ENCODE measurements at places on chromosomes 3 and 15.

DNA sequence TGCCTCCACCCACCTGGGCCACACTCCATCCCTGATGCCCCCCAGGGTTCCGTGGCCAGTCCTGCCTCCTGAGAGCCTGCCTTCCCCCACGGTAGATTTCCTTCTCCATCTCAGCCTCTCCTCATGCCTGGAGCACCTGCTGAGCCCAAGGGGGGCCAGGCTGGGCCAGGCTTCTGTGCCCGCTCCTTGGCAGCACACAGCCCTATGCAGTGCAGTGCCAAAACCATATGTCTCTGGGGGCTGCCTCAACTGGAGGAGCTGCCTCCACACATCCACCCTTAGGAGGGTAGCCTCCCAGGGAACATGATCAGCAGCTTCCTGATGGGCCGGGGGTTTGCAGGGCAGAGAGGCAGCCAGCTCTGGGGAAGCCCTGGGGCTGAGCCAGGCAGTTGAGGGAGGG, 24.6 kb upstream of the GATA2 start:
- DNase-seq = no peak

DNA sequence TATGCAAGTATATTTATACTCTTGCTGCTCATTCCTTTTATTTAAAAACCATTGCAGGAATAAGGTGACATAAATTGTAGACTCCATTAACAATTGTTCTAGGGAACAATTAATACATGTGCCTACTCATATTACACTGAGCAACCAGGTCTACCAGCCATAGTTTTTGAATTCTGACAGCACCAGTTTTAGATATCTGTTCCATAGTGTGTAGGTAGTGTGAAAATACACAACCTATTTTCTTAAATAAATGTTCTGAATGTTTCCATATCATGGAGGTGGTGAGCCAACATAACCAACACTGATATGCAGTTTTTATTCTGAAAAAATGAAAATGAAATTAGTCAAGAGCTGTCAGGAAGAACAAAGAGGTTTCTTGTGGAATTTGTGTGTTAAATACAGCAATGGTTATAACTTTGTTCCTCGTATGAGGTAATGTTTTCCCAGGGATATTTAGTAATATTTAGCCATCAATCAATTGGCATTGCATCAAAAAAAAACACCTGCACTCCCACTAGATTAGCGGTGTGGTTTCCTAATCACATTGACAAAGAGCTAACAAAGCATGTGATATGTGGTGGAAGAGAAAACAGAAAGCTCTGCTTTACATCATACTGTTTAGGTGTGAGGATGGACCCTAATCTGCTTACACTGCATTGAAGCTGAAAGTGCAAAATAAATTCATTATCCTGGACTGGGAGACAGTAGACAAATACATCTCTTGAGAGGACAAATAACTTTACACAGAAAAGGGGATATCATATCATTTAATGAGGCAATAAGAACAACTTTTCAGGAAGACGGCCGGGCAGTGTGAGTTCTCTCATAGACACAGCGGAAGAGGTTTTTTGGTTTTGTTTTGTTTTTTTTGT, 369.5 kb upstream of the THBS1 start:
- no peak for DNase-seq

- no peak for DNase-seq
These were observed 356.3 kb upstream of the TBL1XR1 start for GRCh38 chr3:177553579-177553978.

DNA sequence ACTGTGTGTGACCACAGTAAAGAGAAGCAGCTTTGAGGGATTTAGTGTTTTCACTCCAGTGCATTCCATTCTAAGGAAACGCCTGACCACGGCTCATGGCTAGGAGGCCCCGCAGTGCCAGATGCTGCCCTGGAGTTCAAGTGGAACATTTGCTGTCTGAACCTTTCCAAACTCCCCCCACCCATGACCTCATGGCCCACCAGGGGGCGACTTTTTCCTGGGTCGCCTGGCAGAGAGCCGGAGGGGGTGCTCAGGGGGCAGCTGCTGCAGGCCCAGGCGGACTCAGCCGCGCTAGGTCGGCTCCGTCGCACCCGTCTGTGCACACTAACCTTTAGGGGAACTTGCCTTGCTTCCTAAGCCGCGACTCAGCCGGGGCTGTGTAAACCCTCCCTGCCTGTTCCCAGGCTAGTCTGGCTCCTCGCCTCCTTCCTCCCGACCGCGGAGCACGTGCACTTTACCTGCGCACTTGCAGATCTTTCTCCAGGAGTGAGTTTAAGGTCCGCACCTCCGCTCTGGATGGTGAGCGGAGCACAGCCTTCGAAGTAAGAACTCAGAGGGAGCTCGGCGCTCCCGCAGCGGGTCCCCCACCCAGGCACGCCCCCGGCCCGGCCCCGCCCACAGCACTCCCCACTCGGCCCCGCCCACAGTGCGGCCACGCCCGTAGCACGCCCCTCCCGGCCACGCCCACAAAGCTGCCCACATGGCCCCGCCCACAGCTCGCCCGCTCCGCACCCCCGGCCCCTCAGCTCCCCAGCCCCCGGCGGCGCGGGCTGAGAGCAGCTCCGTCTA, at the start of gene OCA2:
OCA2 (minus strand) TSS at position 550 of the 789 bp plus-strand sequence. CDS start 17,441 bp downstream, outside the sequence.
- peak; percentile 92 for DNase-seq

DNA sequence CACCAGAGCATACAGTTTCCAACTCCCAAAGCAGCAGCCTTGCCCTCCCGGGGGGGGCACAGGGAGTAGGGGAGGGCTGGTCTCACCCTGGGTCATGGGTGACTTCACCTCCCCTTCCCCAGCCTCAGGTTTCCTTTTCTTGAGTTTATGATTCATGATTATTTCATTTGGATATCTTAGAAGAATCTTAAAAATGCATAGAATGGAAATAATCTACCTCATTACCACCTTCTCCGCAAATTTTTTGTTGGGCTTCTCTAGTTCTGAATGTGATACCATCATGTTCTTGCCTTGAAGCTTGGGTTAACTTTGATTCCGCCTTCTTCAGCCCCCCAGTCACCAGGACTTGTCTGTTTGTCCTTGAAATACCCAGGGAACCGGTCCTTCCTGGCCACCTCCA, 148.8 kb upstream of the ROPN1 start:
- DNase-seq = no peak

DNA sequence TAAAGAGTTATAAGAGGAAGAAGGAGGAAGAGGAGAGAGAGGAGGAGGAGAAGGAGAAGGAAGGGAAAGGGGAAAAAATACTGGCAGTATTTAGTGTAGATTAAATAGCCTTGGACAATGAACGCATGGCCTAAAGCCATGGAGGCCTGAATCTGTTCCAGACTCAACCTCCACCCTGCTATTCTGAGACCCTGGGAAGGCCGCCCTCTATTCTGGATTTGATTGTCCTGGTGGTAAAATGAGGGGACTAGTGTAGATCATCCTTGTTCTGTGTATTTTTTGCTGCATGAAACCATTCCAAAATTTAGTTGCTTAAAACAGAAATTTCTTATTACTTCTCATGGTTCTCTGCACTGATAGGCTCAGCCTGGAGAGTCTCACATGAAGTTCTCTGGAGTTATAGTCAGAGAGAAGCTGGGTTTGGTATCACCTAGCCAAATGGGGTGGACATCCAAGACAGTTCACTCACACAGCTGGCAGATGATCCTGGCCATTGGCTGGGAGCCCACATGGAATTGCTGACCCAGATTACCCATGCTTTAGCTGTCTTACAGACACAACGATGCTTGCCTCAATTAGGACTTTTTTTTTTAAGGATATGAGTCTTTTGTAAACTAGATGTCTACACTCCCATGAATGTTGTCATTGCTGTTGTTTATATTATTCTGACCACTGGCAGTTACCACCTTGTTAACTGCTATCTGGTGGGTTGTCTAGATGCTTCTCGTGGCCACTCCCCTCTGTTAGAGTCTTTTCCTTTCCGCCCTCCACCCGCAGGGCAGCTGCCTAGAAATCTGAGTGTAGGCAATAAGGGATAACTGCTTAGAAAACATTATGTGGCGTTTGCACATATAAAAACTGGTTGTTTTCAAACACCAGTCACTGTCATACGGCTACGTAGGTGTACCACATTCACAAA, 149.9 kb downstream of the SST start:
- no peak for DNase-seq

DNA sequence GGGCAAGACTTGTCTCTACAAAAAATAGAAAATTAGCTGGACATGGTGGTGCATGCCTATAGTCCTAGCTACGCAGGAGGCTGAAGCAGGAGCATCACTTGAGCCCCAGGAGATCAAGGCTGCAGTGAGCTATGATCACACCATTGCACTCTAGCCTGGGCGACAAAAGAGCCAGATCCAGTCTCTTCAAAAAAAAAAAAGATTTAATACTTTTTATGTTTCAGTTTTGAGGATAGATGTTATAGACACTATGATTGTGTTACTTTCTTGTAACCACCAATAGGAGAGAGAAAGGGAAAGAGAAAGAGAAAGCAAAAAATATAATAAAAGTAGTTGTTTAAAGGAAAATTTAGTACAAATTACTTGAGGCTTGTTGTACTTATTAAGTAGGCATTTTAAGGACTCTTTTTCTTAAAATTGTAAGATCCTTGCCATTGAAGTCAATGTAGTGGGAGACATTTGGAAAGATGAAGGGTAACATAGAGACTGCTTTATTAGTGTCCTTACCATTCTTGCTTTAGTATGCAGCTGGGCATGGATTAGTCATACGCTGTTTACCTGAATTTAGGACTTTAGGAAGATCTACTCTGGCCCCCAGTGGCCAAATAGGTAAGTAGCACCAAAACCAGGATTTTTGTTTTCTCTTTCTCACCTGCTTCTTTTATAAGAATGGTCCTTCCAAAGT, 35.1 kb upstream of the ZDHHC23 start:
- DNase-seq = peak; percentile 40

GRCh38 chr3:156554515-156554841, 439 bp downstream of the SSR3 start:
- DNase-seq = no peak

Data from WTC11 (cell line).